A549 treated with DMSO at 1 μM for 4 hours (cell line): ENCODE measurements at places on chromosomes 13 and 19. TPM values are rescaled to one million over a fixed set of nuclear protein-coding genes. Genes with fewer than 3 reads are reported as not detected.

KLK15 gene
- total RNA-seq = not detected in 5 replicates

NTF4 gene
- total RNA-seq = 0.37 to 0.85 TPM (median 0.52 TPM) in 5 replicates

XPO4 gene
- 6.1 to 9.0 TPM (median 8.0 TPM) in 5 replicates for total RNA-seq

IGSF23 gene
- 0.26 to 0.57 TPM (median 0.40 TPM) in 5 replicates for total RNA-seq

UPF3A gene
- 30.9 to 31.5 TPM (median 31.3 TPM) in 5 replicates for total RNA-seq

SULT2A1 gene
- total RNA-seq = not detected in 5 replicates

ATP8B3 gene
- 1.8 to 3.5 TPM (median 3.1 TPM) in 5 replicates for total RNA-seq

PRSS57 gene
- 0.09 to 0.31 TPM (median 0.12 TPM) in 4 of 5 replicates, not detected in the other for total RNA-seq

CD209 gene
- not detected in 5 replicates for total RNA-seq

TNFSF13B gene
- 0.07 to 0.25 TPM (median 0.07 TPM) in 3 of 5 replicates, not detected in the others for total RNA-seq

GPR4 gene
- total RNA-seq = 0.07 to 0.15 TPM (median 0.09 TPM) in 4 of 5 replicates, not detected in the other

NDUFA13 gene
- 135 to 177 TPM (median 144 TPM) in 5 replicates for total RNA-seq

ZNF66 gene
- not detected in 5 replicates for total RNA-seq

MBD3L4 gene
- not detected in 5 replicates for total RNA-seq

CBARP gene
- 2.3 to 4.0 TPM (median 3.7 TPM) in 5 replicates for total RNA-seq

CASP14 gene
- not detected in 5 replicates for total RNA-seq

MEDAG gene
- total RNA-seq = 0.08 to 0.18 TPM (median 0.14 TPM) in 4 of 5 replicates, not detected in the other

FUT2 gene
- total RNA-seq = not detected in 5 replicates

ZNF491 gene
- not detected in 5 replicates for total RNA-seq

MBD3L5 gene
- not detected in 5 replicates for total RNA-seq

RPS5 gene
- 2,263 to 2,574 TPM (median 2,501 TPM) in 5 replicates for total RNA-seq

MBD3L2 gene
- total RNA-seq = not detected in 5 replicates

ZNF560 gene
- total RNA-seq = not detected in 5 replicates

ZNF813 gene
- total RNA-seq = 0.16 to 0.80 TPM (median 0.26 TPM) in 5 replicates

FCGBP gene
- total RNA-seq = 0.68 to 1.3 TPM (median 1.1 TPM) in 5 replicates

ZNF440 gene
- 0.04 to 0.14 TPM (median 0.11 TPM) in 5 replicates for total RNA-seq

TMEM59L gene
- total RNA-seq = 3.6 to 6.3 TPM (median 5.4 TPM) in 5 replicates

OR7A5 gene
- total RNA-seq = not detected in 5 replicates

SPTBN4 gene
- 0.51 to 1.3 TPM (median 0.91 TPM) in 5 replicates for total RNA-seq

CCDC70 gene
- 0.07 to 0.14 TPM in 2 of 5 replicates, not detected in the others for total RNA-seq

NOP53 gene
- total RNA-seq = 227 to 326 TPM (median 233 TPM) in 5 replicates

ZNF682 gene
- total RNA-seq = not detected in 5 replicates

ATP4A gene
- total RNA-seq = 0.10 TPM in 1 of 5 replicates, not detected in the others

NRTN gene
- 0.46 to 0.94 TPM (median 0.64 TPM) in 5 replicates for total RNA-seq

ZNF14 gene
- total RNA-seq = 1.6 to 2.2 TPM (median 2.0 TPM) in 5 replicates

IER2 gene
- total RNA-seq = 70.5 to 82.0 TPM (median 76.6 TPM) in 5 replicates

APC2 gene
- total RNA-seq = 0.91 to 2.5 TPM (median 2.0 TPM) in 5 replicates

RNF113B gene
- not detected in 5 replicates for total RNA-seq

OXGR1 gene
- total RNA-seq = not detected in 5 replicates

IZUMO4 gene
- total RNA-seq = 0.37 to 0.75 TPM (median 0.47 TPM) in 5 replicates

LILRA1 gene
- total RNA-seq = not detected in 5 replicates

LRRC8E gene
- total RNA-seq = 6.1 to 8.9 TPM (median 7.1 TPM) in 5 replicates

B3GNT3 gene
- total RNA-seq = 3.2 to 4.3 TPM (median 3.9 TPM) in 5 replicates

NANOS3 gene
- total RNA-seq = 2.8 to 4.3 TPM (median 3.3 TPM) in 5 replicates

KCTD15 gene
- total RNA-seq = 51.4 to 74.6 TPM (median 64.0 TPM) in 5 replicates

IL4I1 gene
- total RNA-seq = 0.58 to 1.2 TPM (median 0.76 TPM) in 5 replicates

ZIC5 gene
- total RNA-seq = 3.6 to 4.6 TPM (median 3.9 TPM) in 5 replicates

PSG3 gene
- 0.11 to 0.18 TPM (median 0.14 TPM) in 4 of 5 replicates, not detected in the other for total RNA-seq

FBN3 gene
- 0.01 TPM in 1 of 5 replicates, not detected in the others for total RNA-seq

CEACAM16 gene
- total RNA-seq = 0.09 to 0.19 TPM (median 0.13 TPM) in 4 of 5 replicates, not detected in the other

ETV2 gene
- 2.1 to 3.1 TPM (median 2.3 TPM) in 5 replicates for total RNA-seq

LEUTX gene
- not detected in 5 replicates for total RNA-seq

IFNL1 gene
- total RNA-seq = 0.15 to 0.28 TPM (median 0.27 TPM) in 3 of 5 replicates, not detected in the others
